ENCODE measurements at places on chromosomes 11 and 22.

DNA sequence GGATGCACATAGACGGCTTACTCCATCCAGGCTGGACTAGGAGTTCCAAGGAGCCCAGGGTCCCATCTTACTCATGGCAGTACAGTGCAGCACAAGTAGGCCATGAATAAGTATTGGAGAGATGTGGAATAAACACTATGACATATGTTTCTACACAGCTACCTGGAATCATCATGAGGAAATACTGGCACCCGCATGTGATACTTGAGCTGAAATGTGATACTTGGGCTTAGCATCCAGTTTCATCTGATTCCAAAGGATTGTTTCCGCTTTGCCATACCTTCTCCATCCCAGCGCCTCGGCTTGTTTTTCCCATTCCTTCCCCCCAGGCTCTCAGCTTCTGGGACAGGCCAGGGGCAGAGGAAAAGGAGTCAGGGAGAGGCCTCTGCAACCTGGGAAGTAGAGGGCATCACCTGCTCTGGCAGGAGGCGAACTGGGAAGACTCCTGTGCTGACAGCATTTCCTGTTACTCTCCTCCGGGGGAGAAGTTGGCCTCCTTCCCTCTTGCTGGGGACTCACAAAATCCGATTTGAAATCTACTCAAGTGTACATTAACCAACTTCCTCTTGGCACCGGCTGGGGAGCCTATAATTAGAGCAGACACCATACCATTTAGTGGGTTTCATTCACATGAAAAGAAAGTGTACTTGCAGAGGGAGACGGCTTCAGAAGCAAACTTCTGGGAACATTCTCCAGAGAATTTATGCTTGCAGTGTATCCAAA lies 187.8 kb downstream of the MIAT start:
- no peak for ATAC-seq

DNA sequence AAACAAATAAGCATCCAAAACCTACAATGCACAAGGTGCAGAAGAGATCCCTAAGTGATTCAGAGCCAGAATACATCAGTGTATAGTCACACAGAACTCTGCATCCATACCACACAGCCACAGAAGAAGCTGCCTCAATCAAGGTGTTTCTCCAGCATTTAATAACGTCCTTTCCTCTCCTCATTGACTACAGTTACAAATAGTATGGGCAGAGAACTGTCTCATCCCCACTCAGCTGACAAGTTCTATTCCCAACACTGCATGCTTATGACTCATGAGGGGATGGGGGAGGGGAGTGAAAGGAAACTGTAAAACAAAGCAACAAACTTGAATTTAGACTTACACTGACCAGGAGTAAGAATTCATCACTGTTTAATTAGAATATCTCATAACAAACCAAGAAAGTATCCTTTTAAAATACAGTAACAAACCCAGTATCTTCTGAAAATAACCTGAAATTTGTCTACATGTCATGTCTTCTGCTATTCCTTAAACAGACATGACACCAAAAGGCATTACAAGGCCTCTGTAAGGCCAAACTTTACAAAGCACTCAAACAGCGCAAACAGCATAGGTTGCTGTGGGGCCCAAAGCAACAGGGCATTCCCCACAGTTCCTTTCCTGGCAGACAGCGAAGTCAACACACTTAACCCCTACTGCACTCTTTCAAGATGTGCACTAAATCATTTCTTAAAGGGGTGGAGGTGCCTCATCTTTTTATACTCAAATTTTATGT lies 29.3 kb downstream of the CELF1 start:
- peak; percentile 85 for ATAC-seq

DNA sequence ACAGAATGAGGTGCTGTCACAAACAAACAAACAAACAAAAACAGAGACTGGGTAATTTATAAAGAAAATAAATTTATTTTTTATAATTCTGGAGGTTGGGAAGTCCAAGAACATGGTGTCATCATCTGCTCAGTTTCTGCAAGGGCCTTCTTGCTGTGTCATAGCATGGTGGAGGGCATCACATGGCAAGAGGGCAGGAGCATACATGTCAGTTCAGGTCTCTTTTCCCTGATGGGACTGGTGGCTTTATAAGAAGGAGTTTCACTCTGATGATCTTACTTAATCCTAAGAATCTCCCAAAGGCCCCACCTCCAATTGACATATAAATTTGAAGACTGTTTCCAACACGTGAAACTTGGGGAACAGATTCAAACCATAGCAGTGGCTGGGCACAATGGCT lies 135.7 kb downstream of the NECTIN1 start:
- no peak for ATAC-seq

- ATAC-seq: peak; percentile 95
Observed at GRCh38 chr22:46754110-46754799, 8.2 kb upstream of the TBC1D22A start.

DNA sequence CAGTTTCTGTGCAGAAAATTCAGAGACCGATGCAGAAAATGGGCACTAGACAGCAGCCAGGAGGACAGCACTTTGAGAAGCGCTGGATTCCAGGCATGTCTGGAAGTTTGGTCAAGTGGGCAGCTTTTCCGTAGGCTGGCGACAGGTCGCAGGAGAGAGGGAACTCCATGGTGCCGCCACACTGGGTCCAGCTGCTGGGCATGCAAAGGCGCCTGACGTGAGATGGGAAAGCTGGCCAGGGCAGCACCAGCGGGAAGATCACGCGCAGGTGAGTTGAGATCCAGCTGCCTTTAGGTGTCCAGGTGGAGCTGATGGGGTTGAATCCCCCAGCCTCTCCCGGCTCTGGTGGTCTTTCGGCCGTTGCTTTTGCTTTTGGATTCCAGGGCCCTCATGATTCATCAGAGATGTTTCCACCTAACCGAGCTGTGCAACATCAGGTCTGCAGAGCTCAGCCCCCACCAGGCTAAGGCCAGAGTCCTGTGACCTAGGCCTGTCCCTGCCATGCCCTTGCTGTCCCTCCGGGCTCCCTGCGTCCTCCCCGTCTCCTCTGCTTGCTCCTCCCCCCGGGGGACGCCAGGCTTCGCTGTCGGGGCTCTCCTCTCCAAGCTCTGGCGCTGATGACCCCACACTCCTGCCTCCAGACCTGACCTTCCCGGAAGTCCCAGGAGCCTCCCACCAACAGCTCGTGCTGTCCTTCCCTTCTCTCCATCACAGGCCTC lies 1001.7 kb downstream of the BRD1 start:
- ATAC-seq: no peak

DNA sequence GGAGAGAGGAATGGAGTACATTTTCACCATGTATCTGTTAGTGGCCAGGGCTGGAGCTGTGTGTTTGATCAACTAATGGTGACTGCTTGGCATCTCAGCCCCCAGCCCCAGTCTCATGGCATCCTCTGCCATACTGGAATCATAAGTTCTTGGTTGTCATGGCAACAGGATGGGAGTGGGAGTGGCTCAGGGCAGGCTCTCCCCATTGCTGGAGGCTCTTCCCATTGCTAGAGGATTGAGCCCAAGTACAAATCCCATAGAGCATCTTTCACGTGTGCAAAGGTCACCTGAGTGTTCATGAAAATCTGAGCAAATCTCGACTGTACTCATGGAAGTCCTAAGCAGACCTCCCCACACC lies 14.9 kb downstream of the DNAJB13 start:
- no peak for ATAC-seq

GRCh38 chr11:76073724-76074123 lies 132.6 kb downstream of the WNT11 start:
- ATAC-seq: peak; percentile 90

GRCh38 chr11:12786450-12786849 lies 112.2 kb downstream of the TEAD1 start:
- peak; percentile 2 for ATAC-seq

DNA sequence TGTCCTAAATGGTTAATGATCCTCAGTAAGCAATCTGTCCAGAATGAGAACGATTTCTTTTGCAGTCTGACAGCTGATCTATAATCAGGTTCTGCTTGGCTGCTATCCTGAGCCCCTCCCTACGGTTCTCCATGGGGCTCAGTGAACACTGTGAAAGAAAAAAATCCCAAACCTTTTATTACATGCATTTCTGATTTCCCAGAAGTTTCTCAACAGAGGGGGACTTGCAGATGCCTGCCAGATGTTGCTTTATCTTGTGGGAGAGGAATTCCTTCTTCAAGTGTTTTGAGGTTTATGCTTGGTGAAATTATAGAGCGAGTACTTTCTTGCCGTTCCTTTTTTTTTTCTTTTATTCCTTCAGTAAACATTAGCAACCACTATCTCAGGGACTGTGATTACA lies 531.9 kb upstream of the ISX start:
- ATAC-seq: no peak

DNA sequence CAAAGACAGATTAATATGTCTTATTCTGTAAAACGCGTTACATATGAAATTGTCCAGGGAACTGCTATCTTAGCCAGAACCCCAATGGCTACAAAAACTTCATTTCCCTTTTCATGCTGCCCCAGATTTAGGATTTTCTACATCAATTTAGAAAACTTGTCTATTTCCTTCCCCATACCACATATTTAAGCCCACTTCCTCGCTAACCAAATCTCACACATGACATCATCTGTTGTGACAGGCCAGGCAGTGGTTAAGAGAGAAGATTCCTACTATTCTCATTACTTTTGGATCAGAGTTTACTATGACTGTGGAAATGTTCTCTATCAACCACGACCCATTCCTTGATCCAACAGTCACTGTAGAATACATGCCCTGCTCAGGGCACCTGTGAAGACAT lies 15.9 kb downstream of the CCDC82 start:
- ATAC-seq: no peak

DNA sequence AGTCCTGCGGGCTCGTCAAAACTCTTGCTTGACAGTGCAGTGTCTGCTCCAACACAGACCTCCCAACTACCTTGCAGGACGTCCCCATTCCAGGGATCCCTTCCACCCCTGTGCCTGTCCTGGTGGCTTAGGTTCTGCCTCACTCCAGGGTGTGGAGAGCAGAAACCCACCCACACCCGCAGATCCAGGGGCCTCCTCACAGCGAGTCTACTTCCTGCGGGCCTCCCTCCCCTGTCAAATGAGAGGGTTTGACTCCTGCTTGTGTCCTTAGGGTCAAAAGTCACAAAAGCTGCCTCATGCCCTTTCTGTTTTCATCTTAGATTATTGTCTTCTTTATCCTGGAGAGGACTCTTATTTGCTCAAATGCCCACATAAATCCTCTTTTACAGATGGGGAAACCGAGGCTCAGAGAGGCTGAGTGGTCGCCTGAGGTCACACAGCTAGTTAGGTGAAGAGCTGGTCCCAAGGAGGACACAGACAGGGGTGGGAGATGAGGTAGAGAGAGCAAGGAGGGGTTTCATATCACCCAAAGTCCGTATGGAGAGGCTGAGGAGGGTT lies 81.1 kb upstream of the KCNQ1OT1 start:
- ATAC-seq: no peak

- ATAC-seq: no peak
Observed at GRCh38 chr11:28338371-28338770, 230.2 kb downstream of the METTL15 start.

GRCh38 chr11:65489706-65490320 lies 9.0 kb upstream of the MALAT1 start:
- ATAC-seq: no peak

- ATAC-seq: no peak
Observed at GRCh38 chr11:57408771-57409170, 18.1 kb downstream of the SLC43A3 start.

DNA sequence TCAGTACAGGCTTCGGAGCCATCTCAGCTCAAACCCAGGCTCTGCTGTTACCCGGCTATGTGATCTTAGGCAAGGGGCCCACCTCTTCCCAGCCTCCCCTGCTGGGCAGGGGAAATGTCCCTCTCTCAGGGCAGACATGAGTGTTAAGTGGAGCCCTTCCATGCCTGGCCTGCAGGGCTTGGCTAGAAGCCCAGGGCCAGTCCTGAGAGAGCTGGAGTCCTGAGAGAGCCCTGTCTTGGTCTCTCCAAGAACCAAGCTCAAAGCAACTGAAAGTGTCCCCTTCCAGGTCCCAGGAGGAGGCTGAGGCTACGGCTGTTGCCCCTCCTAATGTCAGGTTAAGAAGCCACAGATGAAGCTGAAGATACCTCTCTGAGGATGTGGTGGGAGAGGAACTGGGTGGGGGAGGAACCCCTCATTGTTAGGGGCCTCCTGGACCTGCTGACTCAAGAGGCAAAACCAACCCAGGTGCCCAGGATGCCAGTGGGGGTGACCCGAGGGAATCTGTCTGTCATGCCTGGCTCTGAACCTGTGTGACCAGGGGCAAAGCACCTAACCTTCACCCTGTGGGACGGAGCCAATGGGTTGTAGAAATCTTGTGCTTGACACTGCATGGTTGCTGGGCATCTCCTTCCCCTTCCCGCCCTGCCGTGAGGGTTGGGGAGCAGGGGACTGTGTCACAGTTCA lies 4.2 kb downstream of the ZP1 start:
- peak; percentile 70 for ATAC-seq

GRCh38 chr11:34915136-34916014 lies 804 bp downstream of the APIP start:
- ATAC-seq: peak; percentile 22

- ATAC-seq: no peak
Observed at GRCh38 chr11:61545341-61545740, 35.5 kb downstream of the SYT7 start.

DNA sequence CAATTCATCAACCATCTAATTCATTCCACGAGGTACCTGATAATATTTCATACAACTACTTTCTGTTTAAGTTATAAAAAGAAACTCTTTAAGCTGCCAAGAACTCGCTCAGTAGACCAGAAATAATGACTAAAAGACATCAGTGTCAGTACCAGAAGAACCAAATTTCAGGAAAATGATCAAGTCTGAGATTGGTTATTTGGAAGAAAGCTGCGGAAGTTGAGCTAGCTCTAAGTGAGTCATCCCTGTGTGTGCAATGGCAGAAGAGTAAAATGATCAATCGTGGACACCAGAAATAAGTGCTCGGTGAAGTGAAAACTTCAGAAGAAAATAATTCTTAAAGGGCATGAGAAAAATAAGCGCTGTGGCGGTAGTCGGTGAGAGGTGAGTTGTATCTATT lies 933.2 kb upstream of the CHORDC1 start:
- no peak for ATAC-seq

DNA sequence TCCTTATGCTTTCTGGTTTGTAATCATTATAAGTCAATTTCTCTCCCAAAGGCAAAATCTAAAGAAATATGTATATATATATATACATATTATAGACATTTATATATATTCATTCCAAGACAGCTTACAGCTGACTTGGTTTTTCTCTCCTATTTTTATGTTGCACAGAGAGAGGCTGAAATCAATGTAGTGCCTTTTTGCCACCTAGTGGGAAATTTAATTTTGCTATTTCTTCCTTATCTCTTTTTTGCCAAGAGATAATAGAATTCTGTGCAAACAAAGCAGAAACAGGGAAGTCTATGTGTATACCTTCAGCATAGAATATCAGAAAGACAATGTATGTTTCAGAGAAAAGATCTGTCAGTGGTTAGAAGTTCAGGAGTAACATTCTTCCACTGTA lies 186.0 kb upstream of the ANO5 start:
- ATAC-seq: no peak

Measured in SK-N-SH treated with all-trans-retinoic acid at 6 μM for 48 hours (cell line).